ENCODE measurements at places on chromosomes 2 and 18.

- peak; percentile 76 for DNase-seq
Measured at GRCh38 chr2:8609357-8609811, 72.5 kb upstream of the ID2 start.

DNA sequence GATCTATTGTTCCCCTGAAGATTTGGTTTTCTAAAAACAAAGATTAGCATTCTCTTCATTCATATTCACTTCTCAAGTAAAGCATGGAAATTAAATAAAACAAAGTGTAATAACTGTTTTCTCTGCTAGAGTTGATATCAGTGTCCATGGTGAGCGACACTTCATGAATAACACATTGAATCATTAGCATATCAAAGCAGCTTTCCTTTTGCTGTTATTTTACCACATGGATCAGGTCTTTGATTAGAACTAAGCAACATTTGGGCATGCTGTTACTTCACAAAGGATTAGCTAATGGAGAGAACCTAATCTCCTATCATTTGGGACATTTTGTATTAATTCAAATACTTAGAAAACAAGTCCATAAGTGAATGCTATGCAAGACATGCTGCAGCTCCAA, 368.8 kb upstream of the CDH19 start:
- DNase-seq: no peak

DNA sequence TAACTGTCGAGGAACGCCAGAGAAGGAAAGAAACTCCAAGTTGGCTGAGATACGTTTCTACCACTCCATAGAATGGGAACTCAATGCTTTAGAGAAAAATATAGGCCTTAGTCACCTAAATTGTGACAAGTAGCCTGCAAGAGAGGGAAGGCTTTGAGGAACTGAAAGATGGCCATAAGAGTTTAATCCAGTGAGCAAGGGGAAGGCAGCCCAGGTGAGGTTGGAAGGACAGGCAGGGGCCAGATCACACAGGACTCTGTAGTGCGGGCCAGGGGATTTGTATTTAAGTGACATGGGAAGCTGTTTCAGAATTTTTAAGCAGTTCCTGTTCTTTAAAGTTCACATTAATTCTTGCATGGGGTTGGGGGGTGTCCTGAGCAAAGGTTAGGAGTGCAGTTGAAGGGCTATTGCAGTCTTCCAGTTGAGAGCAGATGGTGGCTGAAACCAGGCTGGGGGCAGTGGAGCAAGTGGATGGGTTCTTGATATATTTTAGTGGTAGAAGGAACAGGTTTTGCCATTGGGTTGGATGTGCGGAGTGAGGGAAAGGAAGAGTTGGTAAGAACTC, 138.9 kb upstream of the PELI1 start:
- no peak for DNase-seq

- DNase-seq: no peak
Measured at GRCh38 chr18:26487437-26487836, 60.9 kb downstream of the KCTD1 start.

DNA sequence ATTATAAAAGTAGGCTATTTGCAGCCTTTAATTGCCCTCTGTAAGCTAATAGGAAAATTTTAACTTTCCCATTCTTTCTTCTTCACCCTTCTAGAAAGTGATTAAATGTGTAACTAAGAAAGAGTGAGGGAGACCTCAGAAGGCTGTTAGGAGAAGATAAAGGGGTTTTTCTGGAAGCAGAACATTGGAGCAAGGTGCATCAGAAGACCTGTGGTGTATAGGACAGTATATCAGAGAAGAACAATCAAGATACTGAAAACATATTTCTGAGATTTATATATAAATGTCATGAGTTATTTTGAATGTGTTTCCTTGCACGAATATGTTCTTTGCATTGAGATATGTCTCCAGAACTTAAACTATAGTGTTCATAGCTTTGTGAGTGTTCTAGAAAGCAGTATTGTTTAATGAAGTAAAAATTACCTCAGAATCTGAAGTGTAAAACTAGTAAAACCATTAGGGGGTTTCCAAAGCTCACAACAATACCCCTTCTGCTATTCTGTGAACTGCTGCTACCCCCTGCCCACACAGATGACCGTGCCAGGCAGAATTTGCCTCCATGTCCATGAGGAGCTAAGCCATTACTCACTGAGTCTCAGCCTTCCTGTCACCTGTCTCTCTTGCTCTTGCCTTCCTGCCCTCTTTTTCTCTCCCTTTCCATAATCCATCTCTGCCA, 537.9 kb downstream of the EPHA4 start:
- no peak for DNase-seq

DNA sequence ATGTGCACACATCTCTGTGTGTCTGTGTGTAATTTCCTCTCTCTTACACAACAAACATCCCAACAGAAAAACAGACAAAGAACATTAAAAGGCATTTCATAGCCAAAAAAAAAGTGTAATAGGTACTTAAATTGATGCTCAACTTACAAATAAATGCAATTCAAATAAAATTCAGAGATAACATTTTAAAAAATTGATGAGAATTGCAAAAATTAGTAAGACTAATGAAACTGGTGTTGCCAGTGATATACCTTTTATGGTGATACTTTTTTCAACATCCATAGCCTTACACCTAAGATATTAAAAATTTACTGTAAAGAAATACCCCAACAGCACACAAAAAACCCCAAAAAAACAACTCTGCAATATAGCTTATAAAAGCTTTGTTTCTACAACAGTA, 76.0 kb downstream of the SS18 start:
- no peak for DNase-seq

Data from right lobe of liver (tissue), 6 donors.